ENCODE measurements at places on chromosomes 6 and 20.

- no peak for DNase-seq
These were observed 6.5 kb upstream of the TMEM242 start for GRCh38 chr6:157329829-157330228.

DNA sequence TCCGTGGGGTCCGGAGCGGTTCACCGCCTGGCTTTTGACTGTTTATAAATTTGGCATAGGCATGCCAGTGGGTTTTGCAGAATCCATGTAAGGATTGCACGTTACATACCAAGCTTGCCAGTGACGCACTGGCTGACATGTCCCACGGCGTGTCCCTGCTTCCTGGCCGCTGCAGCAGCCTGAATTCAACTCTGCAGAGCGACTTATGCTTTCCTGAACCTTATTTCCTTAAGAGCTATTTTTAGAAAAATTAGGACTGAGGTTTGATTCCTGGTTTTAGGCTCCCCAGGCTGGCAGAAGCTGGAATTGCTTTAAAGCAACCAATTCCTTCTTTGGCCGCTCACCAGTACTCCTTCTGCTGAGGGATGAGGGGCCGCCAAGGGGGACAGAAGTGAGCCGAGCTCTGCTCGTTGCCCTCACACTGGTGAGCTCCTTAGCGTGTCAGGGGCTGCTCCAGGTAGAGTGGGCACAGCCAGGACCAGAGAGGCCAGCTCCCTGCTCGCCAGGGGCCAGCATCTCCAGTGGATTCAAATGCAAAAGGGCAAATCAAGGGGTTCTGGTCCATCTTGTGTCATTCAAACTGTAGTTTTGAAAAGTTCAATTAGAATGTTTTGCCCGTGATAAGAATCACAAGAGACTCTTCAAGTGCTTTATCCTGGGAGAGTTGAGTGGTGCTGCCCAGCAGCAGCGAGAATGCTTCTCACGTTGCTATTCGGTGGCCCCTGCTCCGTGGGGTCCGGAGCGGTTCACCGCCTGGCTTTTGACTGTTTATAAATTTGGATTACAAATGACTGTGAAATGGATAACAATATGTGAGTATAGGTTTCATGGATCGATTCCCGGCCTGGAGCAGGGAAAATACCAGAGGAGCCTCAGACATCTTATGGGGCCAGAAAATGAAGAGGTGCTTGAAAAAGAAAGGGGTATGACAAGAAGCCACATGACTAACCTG lies 17.5 kb upstream of the IRF4 start:
- DNase-seq: no peak

- DNase-seq: no peak
These were observed 590.6 kb upstream of the NOX3 start for GRCh38 chr6:156046268-156046665.

DNA sequence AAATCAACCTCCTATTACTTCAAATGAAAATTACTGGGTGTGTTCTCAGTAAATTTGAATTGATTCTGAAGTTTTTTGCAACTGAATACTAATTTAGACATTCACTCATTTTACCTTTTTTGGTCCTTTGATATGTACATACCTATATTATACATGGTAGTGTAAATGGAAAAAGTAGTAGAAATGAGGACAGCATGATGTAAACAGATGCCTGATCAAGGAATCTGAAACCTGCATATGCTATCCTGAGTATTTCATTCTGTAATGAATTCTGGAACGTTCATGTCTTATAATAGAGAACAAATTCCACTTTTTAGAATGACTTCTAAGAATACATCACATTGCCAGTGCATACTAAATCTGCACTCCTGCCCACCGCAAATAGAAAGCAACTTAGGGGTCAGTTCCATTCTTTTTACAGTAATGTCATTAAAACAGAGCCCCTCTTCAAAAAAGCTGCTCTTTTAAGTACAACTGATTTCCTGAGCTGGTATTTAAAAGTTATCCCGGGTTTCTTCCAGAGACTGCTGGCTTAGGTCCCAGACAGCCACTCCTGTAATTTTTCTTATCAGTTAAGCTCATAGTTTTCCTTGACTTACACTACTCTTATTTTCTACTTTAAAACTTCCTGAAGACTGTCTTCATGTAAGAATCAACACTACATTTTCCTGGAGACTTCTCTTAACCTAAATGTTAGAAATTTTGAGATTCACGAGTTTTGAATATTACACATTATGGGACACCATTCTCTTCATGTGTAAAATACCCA lies 48.4 kb downstream of the MAP3K7 start:
- DNase-seq: no peak

- DNase-seq: no peak
These were observed 60.2 kb downstream of the MRAP2 start for GRCh38 chr6:84093441-84094435.

GRCh38 chr20:33681728-33682353 lies 4.3 kb downstream of the E2F1 start:
- DNase-seq: no peak

GRCh38 chr6:113654396-113654795 lies 202.7 kb upstream of the MARCKS start:
- no peak for DNase-seq

GRCh38 chr6:82179415-82179814 lies 68.1 kb downstream of the IBTK start:
- DNase-seq: no peak

- DNase-seq: peak; percentile 70
These were observed 96.1 kb upstream of the BHLHE23 start for GRCh38 chr20:63102721-63103375.

All from stimulated activated effector memory CD8-positive, alpha-beta T cell treated with anti-CD3 and anti-CD28 coated beads, Interleukin-12 subunit alpha, Interleukin-12 subunit beta, amount 100 ng/mL, for 72 hours (primary cell).